Transverse colon (tissue), 4 donors: ENCODE measurements at places on chromosomes 2 and 18. TPM values are rescaled to one million over a fixed set of nuclear protein-coding genes. Genes with fewer than 3 reads are reported as not detected.

CD226 gene
- total RNA-seq = 16.8 TPM

CTNNA2 gene
- 0.40 TPM for total RNA-seq

PAX8 gene
- 1.6 TPM for total RNA-seq

GRCh38 chr2:207813942-207814341 lies 44.2 kb upstream of the FZD5 start:
- no peaks in the 10 kb centered on the region for H3K27me3 ChIP-seq
- DNase-seq = no peak
- no peak overlapping the region for H3K27ac ChIP-seq

GRCh38 chr18:75090336-75090735 lies 118.6 kb downstream of the PTGR3 start:
- no peaks in the 10 kb centered on the region for H3K4me1 ChIP-seq
- no peak overlapping the region for H3K27ac ChIP-seq
- no peak overlapping the region for H3K4me3 ChIP-seq

IL36B gene
- total RNA-seq = not detected

TXNDC2 gene
- total RNA-seq = 0.27 TPM

KCNJ3 gene
- 0.55 TPM for total RNA-seq

RIT2 gene
- not detected for total RNA-seq

NT5DC4 gene
- total RNA-seq = not detected
